ENCODE measurements at places on chromosomes 12 and 14.

- peak; percentile 66 for DNase-seq
Measured at GRCh38 chr12:12979731-12980259, 20.3 kb downstream of the HEBP1 start.

GRCh38 chr12:83216230-83216629 lies 529.5 kb downstream of the TMTC2 start:
- DNase-seq: no peak

GRCh38 chr12:72230589-72230988 lies 41.6 kb upstream of the TRHDE start:
- no peak for DNase-seq

DNA sequence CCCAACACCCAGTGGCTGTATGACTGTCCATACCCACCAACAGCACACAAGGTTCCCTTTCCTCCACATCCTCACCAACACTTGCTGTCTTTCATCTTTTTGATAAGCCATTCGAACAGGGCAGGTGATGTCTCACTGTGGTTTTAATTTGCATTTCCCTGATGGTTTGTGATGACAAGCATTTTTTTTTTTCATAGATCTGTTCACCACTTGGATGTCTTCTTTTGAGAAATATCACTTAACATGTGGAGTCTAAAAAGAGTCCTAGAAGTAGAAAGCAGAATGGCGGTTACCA lies 198.1 kb upstream of the DIO3 start:
- no peak for DNase-seq

DNA sequence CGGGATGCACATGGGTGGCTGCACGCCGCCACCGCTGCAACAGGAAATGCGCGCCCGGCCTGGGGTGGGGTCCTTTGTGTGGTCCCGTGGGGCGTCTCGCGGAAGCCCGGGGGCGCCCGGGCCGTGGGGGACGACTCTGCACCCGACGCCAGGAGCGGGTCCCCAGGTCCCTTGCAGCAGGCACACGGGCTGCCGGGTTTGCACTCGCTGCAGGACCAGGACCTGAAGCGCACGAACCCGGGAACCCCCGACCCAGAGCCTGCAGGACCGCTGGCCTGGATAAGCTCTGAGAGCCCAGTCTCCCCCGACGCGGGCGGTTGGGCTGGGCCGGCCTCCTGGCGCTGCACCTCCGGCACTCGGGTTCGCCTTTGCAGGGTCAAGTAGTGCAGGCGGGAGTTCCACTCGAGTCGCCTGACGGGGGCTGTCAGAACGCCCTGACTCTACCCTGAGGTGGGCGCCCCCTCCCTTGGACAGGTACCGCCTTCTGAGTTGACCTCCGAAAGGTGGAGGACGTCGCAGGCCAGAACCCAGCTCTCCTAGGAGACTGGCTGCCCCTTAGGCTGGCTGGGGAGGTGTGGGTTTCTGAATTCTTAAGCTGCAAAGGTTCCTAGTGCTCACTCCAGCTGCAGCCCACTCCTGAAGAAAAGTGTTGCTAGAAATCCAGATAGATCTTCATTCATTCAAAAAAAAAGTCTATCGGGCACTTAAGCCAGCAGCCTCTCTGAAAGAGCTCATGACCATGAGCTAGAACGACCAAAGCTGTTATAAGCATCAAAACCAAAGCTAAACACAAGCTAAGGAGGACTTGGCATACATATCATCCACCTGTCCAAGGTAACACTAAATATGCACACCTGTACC lies 68.0 kb downstream of the RNF34 start:
- no peak for DNase-seq

DNA sequence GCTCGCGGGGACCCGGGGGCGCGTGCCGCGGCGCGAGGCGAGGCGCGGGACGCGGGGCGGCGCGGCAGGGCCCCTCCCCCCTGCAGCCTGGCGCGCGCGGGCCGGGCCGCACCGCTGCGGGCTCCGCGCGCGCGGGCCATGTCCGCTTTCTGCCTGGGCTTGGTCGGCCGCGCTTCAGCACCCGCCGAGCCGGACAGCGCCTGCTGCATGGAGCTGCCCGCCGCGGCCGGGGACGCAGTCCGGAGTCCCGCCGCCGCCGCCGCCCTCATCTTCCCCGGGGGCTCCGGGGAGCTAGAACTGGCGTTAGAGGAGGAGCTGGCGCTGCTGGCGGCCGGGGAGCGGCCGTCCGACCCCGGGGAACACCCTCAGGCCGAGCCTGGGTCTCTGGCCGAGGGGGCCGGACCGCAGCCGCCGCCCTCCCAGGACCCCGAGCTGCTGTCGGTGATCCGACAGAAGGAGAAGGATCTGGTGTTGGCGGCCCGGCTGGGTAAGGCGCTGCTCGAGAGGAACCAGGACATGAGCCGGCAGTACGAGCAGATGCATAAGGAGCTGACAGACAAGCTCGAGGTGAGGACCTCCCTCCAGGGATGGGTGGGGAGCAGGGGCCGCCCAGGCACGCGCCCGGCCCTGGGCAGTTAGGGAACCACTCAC lies 820 bp downstream of the BICDL1 start:
- DNase-seq: peak; percentile 90

GRCh38 chr12:52165096-52165855 lies 26.5 kb downstream of the KRT80 start:
- DNase-seq: no peak

Measured in right hindlimb (tissue), 1 donor.